ENCODE measurements at places on chromosomes 1 and 21.

DNA sequence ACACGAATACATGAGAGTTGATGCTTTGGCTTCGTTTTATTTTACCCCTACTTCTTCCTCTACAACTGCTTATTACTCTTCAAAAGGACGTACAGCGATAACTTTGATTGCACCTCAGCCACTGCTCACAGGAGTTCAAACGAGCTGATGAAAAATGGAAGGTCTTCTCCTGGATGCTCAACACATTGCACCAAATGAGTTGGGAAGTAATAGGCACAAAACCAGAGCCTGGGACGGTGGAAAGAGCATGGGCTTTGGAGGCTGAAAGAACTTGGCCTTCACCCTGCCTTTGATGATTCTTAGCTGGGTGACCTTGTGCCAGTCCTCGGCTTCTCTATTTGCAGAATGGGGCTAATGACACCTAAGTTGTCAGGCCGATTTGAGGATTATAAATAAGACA is 4.8 kb downstream of the CD53 start:
- DNase-seq = no peak

DNA sequence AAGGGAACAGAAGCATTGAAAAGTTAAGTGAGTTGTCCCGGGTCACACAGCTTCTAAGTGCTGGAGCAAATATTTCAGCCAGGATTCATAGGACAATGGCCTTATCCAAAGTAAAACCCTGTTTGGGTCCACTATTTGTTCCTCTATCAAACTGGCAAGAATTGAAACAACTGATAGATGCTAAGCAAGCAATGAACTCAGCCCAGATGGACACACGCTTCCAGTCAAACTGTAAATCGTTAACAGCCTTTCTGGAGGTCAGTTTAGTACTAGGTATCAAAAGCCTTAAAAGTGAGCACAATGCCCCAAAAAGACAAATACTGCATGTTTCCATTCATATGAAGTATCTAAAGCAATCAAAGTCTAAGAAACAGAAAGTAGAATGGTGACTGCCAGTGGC is 779 bp upstream of the SVBP start:
- DNase-seq = no peak

DNA sequence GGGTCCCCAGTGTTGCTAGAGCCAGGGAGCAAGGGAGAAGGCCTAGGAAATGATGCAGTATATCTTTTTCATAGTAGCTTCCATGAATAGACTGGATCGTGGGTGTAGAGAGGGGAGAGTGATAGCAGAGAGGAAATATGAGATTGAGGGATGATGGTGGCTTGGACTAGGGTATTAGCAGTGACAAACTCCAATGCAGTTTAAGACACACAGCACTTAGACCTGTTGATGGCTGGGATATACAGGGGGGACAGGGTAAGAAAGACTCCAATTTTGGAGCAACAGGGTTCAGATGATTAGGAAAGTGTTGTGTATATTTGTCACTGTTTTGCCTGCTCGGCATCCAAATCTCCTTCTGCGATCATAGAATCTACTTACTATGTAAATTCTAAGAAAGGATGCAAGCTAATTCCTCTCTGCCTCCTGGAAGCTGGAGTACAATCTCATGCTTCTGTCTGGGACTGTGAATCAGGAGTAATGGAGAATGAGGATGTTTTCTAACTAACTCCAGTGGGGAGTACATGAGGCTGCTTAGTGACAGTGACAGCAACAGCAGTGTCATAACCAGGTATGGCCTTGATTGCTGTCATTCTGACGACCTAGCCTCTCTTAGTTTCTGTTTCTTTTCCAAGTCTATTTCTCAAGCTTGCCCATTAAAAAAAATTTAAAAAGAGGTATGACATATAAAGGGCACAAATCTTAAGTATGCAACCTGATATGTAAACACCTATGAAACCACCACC is 47.5 kb downstream of the SYDE2 start:
- DNase-seq = no peak

DNA sequence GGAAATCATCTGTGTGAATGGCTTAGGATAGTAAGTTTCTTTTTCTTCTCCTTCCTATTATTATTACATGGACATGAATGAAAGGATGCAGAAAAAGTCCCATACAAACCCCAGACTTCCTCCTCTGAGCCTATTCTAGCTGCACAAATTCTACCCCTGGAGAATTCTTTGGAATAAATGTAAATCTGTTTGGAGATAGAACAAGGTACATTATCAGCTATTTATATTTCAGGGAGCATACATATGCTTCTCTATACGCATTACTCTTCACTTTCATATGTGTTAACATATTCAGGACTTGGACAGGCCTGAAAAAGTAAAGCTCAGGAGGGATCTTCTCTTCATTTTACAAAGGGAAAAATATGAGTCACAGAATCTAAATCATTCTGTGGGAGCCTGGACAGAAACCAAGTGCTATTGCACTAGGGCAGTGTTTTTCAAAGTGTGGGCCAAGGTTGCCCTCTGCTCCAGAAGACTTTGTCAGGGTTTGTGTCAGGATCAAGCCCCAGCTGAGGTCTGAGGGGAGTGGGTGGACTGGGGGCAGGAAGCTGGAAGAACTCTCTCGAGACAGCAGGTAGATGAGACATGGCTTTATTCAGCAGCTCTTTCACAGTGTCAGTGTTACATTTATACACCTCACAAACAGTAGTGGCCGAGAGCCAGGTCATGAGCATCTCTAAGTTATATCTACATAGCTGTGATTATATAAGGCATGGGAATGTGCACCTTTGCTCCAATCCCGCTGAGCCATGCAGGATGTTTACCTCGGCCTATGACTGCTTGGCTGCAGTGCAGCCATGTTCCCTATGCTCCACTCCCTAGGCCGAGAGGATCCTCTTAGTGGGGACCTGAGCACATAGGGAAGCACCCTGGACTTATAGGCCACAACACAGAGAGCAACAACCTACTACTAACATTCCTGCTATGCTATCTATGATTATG is 114.3 kb downstream of the GDAP2 start:
- no peak for DNase-seq

DNA sequence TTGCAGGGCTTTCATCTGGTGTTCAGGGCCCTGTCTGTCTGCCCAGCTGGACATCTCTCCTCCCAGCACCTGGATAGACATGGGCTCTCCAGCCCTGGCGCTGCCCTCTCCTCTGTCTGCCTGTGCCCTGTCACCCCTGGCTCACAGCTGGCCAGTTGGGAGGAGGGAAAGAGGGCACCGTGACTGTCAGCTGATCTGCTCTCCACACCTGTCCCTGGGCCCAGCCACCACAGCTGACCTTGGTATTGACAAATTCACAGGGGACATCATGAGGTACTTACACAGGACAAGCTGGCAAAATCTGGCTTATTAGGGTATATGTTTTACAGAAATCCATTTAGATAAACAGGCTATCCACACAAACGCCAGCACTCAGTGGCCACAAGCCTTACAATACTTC is 8.3 kb downstream of the TNR start:
- DNase-seq = no peak

DNA sequence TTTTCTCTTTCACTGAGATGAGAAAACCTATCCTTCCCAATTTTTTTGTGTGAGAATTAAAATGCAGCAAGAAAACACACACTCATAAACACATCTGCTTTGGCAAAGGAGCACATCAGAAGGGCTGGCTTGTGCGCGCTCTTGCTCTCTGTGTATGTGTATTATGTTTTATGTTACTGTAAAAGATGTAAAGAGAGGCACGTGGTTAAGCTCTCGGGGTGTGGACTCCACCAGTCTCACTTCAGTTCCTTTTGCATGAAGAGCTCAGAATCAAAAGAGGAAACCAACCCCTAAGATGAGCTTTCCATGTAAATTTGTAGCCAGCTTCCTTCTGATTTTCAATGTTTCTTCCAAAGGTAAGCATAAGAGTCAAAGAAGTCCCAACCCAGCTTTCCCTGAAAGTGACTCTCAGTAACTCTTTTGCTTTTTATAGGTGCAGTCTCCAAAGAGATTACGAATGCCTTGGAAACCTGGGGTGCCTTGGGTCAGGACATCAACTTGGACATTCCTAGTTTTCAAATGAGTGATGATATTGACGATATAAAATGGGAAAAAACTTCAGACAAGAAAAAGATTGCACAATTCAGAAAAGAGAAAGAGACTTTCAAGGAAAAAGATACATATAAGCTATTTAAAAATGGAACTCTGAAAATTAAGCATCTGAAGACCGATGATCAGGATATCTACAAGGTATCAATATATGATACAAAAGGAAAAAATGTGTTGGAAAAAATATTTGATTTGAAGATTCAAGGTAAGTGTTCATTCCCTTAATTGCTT is at the start of gene CD2:
Gene CD2, plus strand, starts transcription at position 233 of the 780 bp plus-strand sequence. Its CDS starts 63 bp downstream, at position 296.
- DNase-seq = no peak

DNA sequence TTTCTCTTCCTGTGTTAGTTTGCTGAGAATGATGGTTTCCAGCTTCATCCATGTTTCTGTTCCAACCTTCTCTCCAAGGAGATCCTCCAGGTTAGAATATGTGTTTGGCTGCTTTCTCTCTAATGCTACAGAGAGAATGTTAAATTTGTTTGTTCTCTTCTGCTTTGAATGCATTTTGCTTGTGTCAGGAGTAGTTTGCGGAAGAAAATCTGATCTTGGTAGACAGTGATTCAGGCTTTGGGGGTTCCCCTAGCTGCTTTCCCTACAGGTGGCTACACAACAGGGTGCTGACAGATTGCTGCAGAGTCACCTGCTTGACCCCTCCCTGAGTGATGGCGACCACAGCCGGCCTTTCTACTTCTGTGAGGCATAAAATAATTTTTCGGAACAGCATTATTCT is 41.8 kb downstream of the MACO1 start:
- DNase-seq = no peak

All from glomerular endothelial cell (primary cell).